Mammary epithelial cell (primary cell): ENCODE measurements at places on chromosomes 5 and 9. TPM values are rescaled to one million over a fixed set of nuclear protein-coding genes. Genes with fewer than 3 reads are reported as not detected.

RASEF gene
- polyA plus RNA-seq = 1.1 TPM

EGFLAM gene
- 0.10 TPM for polyA plus RNA-seq

DNA sequence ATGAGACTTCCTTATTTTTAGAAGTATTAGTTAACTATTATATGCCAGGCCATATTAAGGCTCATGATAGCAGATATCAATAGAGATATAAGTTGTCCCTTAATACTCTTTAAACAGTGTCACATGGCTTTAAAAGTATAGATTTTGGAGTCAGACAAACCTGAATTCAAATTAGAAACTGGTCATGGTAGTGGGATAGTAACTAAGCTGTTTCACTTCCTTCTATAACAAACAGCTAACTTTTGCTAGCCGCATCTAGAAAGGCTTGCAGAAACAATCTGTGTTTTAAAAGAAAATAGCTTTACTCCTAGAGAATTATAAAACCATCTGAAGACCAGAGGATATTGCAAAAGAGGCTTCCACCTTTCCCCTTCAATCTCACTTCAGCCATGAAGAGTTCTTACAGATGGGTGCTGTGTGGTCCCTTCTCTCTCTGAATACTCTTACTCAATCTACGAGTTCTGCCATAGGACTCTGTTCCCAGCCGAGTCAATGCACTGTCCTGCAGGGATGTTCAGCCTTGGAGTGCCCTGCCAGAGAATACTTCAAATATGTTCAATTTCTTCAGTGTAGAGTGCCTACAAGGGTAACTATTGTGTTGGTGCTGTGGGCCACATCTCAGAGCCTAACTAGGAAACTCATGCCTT, 810.2 kb downstream of the EFNA5 start:
- no peak for DNase-seq

FAM200C gene
- polyA plus RNA-seq = 1.3 TPM

TRIM14 gene
- 14.6 TPM for polyA plus RNA-seq

DNA sequence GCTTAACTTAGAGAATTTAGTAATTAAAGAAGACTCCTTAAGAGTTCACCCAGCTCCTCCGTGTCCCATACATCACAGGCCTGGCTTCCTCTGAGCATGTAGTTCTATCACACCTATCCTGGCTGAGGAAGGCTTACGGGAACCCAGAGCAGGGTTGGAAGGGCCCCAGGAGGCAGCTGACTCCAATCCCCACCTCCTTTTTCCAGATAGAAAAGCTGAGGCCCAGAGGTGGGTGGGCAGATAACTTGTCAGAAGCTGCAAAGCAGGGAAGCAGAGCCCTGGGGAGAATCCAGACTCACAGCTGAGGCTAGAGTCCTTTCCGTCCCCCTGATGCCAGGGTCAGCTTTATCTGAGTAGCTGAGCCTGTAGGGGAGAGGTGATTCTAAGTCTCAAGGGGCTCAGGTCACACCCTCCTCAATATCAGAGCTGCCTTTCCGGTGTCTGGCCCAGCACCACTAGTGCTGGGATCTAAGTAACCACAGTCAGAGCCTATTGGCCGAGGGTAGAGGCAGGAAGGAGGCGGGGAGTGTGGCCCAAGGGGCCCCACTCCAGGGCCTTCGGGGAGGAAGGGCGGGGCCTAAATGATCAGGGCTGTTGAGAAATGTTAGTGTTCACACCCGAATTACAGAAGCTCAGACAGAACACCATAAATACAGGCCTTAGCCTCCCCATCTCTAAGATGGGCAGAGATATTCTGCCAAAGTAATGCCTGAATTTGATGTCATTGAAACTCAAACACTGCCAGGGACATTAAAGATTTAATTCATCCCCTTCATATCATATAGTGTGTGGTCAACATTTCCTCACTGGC, 9.9 kb downstream of the CCDC69 start:
- DNase-seq = no peak

AMBP gene
- polyA plus RNA-seq = not detected

- DNase-seq = no peak
Observed at GRCh38 chr9:33453999-33454660, 6.7 kb upstream of the AQP3 start.
